ENCODE measurements at places on chromosomes 3 and 15.
A peak's percentile ranks its signal among the peaks of the same experiment; 100 is the strongest.

- no peak for DNase-seq
These were observed 73.8 kb upstream of the HERC1 start for GRCh38 chr15:63907521-63907920.

DNA sequence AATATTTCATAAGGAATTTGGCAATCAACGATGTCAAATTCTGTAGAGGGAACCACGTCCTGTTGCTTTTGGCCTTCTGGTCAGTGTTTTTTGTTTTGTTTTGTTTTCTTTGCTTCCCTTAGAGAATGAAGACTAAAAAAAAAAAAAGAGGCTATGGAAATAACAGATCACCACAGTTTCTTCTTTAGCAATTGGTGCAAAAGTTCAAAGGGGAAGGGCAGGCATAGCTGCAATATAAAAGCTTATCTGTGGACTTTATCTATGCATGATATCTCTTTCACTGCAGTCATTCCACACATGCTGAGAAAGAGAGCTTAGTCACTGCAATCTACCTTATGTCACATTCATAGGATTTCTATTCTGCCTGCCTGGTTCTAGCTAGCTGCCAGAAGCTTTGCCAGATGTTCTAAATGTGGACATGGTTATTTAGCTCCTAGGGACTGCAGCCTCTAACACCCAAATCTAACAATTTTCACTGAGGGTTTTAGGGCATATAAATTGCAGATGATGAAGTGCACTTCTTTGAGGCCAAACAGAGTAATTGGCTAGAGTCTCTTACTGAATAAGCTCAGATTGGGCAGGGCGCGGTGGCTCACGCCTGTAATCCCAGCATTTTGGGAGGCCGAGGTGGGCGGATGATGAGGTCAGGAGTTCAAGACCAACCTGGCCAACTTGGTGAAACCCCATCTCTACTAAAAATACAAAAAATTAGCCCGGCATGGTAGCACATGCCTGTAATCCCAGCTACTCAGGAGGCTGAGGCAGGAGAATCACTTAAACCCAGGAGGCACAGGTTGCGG, 637.2 kb downstream of the NTRK3 start:
- DNase-seq = peak; percentile 94

DNA sequence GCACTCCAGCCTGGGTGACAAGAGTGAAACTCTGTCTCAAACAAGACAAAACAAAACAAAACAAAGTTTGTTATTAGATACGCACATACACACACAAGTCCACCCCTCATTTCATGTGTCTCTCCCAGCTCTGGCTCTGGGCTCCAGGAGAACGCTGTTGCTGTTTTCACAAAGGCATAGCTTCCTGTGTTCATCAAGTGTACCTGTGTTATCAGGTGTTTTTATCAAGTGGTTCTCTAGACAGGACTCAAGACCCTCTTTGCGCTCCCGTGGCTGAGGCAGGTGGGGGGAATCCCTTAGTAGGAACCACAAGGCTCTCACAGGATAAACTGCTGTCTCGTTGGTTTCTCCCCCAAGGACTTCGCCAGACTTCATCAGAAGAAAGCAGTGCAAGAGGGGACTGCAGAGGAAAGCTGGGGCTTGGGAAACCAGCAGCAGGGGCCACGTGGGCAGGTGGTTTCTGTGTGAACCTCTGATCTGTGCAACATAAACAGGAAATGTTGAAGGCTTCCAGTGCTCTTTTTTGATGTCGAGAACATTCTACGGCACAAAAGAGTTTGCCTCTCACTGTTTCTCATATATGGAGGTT, 6.9 kb upstream of the PPP1R2 start:
- DNase-seq = peak; percentile 31

DNA sequence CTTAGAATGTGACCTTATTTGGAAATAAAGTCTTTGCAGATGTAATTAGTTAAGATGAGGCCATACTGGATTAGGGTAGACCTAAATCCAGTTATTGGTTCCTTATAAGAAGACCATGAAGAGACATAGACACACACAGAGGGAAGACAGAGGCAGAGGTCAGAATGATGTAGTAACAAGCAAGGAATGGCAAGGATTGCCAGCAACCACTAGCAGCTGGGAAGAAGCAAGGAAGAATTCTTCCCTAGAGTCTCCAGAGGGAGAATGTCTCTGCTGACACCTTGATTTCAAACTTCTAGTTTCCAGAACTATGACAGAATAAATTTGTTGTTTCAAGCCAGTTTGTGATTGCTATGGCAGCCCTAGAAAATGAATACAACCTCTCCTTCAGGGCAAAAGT, 116.7 kb downstream of the WDR76 start:
- DNase-seq = no peak

DNA sequence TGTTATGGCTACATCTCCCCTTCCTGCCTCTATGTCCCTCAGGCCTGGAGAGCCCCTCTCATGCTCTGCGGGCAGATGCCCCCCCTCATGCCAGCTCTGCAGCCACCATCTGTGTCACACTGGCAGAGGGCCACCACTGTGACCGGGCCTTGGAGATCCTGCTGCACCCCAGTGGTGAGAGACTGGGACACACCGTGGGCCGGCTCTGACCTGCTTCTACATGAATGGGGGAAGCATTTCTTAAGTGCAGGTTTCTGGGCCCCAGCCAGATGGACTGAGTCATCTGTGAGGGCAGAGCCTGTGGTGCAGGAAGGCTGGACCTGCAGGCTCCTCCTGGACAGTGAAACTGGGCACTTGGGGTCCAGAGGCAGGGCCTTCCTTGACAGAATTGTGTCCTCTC, 4.8 kb downstream of the VWA5B2 start:
- peak; percentile 67 for DNase-seq

- no peak for DNase-seq
These were observed 120.8 kb downstream of the UNC13C start for GRCh38 chr15:54099010-54099409.
